Activated naive CD8-positive, alpha-beta T cell treated with anti-CD3 and anti-CD28 coated beads for 36 hours (primary cell): ENCODE measurements at places on chromosomes 12 and 14. TPM values are rescaled to one million over a fixed set of nuclear protein-coding genes. Genes with fewer than 3 reads are reported as not detected.

Gene MAP1LC3B2
- 1.7 TPM for total RNA-seq

Gene ADAM21
- total RNA-seq, result 0.23 TPM

Gene SIX6
- not detected for total RNA-seq

Gene GALNT6
- 19.9 TPM for total RNA-seq

DNA sequence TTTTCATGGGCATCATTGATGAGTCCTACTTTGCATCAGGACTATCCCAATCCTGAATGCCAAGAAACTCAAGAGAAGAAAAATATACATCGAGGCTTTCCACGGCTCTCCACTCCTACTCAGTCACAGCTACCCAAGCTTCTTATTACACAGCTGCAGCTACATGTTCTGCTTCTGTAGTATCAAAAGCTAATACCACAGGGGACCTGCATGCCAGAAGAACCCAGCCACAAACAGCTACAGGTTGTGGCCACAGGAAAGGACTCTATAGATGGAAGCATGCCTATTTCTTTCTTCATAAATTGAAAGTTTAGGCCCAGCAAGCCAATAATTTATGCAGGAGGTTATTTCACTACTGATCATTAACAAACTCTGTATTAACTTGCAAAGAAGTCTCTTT lies 209.7 kb upstream of the EGLN3 start:
- no peak for DNase-seq
- no peak overlapping the region for H3K4me3 ChIP-seq
- H3K4me1 ChIP-seq, result no peaks in the 10 kb centered on the region

- no peak overlapping the region for H3K27ac ChIP-seq
- no peak overlapping the region for H3K4me3 ChIP-seq
- no peaks in the 10 kb centered on the region for H3K27me3 ChIP-seq
Observed at GRCh38 chr14:99155173-99156089, 116.6 kb downstream of the BCL11B start.

DNA sequence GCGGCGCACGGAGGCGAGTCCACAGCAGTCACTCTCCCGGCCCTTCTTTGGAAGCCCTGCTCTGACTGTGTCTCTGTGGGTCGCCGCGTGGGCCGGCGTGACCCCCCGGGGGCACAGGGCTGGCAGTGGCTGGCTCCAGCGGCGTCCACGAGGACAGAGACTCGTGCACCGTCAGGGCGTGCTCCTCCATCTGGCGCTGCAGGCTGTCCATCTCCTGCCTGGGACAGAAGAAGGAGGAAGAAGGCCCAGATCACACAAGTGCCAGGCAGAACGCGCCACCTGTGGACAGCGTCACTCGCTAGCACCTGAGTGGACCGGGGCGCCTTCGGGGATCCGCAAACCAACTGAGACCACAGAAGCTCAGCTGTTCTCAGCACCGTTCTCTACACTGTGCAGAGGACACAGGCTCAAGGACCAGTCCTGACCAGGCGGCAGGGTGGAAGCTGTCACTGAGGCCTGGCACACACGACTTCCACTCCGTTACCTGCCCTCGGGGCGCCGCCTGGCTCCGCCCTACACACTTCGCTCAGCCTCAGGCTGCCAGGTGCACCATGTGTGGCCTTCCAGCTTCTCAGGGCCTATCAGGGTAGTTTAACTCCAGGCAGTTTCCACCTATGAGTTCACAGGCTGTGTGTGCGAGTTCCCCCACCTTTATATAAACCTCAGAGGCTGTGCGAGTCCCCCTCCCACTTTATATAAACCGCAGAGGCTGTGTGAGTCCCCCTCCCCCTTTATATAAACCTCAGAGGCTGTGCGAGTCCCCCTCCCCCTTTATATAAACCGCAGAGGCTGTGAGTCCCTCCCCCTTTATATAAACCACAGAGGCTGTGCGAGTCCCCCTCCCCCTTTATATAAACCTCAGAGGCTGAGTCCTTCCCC lies 11.7 kb upstream of the ANKLE2 start:
- no peak overlapping the region for H3K4me3 ChIP-seq
- H3K27ac ChIP-seq, result no peak overlapping the region
- H3K27me3 ChIP-seq, result peaks cover 2% of the 10 kb centered on the region

DNA sequence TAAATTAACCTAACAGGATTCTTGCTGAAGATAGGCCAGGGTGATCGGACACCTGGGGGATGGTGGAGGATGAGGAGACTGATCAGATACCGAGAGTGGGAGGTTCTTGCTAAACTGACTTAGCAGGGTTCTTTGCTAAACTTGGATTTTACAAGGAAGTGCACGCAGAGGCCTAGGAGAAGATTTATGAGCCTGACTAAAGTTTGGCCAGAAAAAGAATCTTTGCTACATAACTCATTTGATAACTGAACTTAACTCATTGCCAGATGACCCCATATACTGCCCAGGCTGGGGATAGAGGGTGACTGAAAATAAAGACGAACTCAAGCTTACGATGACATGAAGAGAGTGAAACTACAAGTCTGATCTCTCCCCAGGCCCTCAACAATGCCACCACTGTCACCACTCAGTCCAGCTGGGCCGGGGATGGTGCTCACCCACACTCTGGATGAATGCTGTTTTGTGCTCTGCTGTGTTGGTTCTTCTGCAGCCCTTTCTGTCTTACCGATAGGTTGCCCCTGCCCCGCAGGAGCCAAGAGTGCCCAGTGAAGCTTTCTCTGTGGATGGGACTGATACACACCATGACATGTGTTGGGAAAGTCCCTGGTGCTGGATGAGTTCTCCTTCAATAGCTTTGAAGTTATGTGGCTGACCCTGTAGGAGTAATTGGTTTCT lies 29.0 kb downstream of the PPFIBP1 start:
- H3K27me3 ChIP-seq, result peaks cover 14% of the 10 kb centered on the region
- no peaks in the 10 kb centered on the region for H3K36me3 ChIP-seq
- H3K4me3 ChIP-seq, result no peak overlapping the region
- H3K4me1 ChIP-seq, result peaks cover 36% of the 10 kb centered on the region
- no peak for DNase-seq
